ENCODE measurements at places on chromosomes 16 and 17. TPM values are rescaled to one million over a fixed set of nuclear protein-coding genes. Genes with fewer than 3 reads are reported as not detected.
A peak's percentile ranks its signal among the peaks of the same experiment; 100 is the strongest.

The KRTAP1-5 gene
- not detected for total RNA-seq

The PRDM7 gene
- not detected for total RNA-seq

The C16orf96 gene
- 0.61 TPM for total RNA-seq

DNA sequence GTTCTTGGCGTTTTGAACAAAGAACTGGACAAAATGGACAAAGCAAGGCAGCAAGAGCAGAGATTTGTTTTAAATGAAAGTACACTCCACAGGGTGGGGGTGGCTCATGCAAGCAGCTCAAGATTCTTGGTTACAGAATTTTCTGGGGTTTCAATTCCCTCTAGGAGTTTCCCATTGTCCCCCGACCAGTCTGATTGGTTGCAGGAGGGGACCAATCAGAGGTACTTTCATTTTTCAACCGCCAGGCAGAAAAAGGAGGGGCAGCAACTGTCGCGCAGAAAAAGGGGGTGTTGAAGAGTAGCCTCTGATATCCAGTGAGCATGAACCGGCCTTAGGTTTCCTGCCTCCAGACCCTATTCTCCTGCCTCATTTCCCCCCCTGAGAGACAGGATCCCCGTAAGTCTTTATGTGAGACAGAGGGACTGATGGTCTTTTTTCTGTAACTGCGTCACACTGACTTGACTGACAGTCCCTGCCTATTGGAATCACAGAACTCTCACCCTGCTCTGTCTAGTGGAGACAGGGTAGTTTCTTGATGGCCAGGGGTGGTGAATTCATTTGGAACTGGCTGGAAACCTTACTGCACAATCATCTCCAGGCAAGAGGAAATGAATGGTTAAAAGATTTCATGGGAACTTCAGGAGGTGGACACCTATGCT, 59.4 kb upstream of the ALOX12 start:
- DNase-seq: peak; percentile 51

DNA sequence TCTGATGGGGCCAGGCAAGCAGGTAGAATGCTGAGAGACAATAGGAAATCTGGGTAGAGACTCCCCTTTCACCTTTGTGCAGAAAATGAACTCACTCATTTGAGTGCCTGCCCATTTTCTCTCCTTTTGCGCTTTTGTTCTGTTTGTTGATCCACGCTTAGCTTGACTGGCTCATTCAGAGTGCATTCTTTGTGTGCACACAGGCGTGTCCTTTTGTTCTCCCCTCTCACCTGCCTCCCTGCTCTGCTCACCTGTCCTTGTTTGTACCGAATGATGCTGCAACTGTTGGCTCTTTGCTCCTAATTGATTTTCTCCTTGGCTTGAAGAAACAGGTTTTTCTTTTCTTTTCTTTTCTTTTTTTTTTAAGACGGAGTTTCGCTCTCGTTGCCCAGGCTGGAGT, 15.8 kb downstream of the PGS1 start:
- no peak for DNase-seq

GRCh38 chr17:39767147-39767546, 29.4 kb downstream of the GRB7 start:
- DNase-seq: no peak

Measured in adrenal gland (tissue), 19 donors.